Stimulated activated naive CD8-positive, alpha-beta T cell treated with anti-CD3 and anti-CD28 coated beads, Interleukin-15, amount 100 ng/mL, for 72 hours (primary cell): ENCODE measurements at places on chromosomes 16 and 17.

DNA sequence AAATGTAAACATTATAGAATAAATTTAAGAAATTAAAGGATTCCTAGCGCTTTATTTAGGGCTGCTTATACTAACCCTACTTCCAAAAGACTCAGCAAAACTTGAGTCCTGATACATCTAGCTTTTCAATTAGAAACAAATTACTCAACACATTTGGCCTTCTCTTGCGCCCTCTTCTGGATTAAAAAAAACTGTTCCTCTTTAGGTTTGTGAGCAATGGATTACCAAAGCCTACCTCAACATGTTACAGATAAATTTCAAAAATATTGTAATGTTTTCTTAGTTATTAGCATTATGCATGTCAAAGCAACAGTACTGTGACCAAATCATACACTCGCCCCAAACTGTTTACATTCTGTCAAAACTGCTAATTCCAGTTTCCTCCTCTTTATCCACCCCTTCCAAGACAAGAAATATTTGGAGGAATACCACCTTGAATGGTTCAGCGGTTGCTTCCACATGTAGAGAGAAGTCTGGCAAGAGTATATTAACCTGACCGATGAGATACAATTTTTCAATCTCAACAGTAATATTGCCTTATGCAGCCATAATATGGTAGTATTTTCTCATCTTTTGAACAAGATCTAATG lies 2.7 kb downstream of the NUFIP2 start:
- DNase-seq, result peak; percentile 23

GRCh38 chr16:526181-527014 lies 1.1 kb upstream of the CAPN15 start:
- peak; percentile 18 for DNase-seq

DNA sequence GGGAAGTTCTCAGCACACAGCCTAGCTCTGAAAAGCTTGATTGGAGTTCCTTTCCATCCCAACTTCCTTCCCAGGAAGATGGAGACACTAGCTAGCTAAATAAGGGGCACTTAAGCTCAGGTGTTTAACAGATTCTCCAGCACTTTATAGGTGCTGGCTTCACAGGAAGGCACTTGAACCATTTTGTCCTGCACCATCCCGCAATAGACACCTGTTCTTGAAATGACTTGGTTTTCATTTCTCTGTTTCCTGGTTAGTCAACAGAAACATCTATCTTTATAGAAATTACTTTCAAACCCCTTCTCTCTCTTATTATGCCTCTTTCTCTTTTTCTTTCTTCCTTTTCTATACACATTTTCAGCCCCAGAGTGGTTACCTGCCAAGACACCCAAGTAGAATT lies 409.9 kb upstream of the ZFHX3 start:
- DNase-seq, result no peak

DNA sequence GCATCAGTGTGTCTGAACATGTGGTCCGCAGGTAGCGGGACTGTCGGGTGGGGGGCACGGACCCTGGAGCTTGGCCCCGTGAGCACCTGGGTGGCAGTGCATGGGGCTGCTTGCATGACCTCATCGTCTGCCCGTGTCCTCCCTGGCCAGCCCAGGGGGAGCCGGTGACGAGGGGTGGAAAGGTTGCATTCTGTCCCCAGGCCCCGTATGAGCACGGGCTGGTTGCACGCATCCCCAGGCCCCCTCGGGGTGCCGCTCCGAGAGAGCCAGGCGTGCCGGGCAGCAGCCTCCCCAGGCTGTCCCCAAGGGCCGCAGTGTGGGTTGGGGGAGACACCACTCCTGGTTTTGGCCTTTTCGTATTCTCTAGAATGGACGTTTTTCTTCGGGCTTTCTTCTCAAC lies 29.9 kb downstream of the TSC2 start:
- DNase-seq, result no peak

GRCh38 chr16:31071861-31072260 lies 2.2 kb downstream of the ZNF668 start:
- DNase-seq, result no peak

GRCh38 chr17:62790564-62790986 lies 17.5 kb downstream of the MARCHF10 start:
- no peak for DNase-seq

DNA sequence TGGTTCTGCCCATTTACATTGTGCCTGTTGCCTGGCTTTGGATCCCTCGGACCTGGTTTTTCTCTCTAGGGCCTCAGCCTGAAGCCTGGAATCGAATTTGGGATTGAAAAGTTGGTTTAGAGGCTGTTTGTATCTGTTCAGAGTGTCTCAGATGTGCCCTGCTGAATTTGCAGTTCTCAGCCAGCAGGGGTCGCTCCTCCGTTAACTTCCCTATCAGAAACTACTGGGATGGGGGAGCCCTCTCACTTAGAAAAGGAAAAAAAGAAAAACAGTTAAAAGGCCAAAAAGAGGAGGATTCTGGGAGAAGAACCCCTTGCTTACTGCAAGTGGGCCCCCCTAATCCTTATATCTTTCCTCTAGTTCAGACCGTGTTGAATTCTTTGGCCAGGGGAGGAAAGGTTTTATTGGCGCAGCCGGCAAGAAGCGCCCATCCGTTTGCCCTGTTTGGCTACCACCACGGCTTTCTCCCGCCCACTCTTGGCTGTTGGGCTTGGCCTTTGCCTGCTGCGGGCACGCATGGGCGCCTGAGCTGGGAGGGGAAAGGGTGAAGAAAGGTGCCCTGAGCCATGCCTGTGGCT lies 8.7 kb downstream of the FZD2 start:
- no peak for DNase-seq

GRCh38 chr17:41020336-41020735 lies 6.7 kb downstream of the KRTAP1-5 start:
- DNase-seq, result no peak

DNA sequence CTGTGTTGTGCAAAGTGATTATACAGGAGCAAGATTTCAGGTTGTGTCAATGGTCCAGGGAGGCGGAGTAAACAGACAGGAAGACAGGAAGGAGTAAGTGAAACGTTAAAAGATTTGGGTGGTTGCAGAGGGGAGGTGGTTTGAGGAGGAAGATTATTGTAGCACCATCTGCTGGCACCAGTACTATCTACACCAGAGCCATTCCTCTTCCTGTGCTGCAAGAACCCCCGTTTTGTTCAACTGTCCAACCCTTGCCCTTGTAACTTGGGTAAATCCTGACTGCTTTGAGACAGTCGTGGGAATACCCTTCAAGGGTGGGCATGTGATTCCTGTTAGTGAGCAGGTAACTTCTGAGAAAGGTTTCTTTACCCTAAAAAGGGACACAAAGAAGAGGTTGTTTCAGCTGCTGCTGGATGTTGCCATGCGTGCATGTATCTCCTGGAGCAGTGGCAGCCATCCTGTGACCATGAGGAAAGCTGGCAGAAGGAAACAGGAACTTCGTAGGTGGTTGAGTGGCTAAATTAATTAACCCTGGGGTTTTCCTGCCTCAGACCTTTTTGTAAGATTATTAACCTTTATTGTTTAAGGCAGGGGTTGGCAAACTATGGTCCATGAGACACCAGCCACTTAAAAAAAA lies 124.1 kb downstream of the PRKCA start:
- DNase-seq, result peak; percentile 51

DNA sequence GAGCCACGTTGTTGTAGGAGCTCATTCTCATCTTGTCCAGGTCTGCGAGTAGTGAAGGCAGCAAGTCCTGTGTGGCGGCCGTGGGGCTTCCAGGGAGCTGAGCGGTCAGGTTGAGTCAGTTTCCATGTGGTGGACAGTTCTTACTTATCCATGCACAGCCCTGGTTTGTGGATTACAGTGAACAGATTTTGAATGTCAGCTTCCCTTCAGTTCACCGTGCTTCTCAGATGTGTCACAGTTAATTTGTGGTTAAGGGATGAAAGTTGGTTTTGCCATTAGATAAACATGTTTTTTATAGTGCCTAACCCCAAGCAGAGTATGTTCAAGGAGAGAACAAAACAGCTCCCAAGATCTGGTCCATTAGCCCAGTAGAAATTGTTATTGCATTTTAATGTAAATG lies 103.1 kb downstream of the RPTOR start:
- DNase-seq, result no peak

- DNase-seq, result no peak
These were observed 14.6 kb downstream of the ODF4 start for GRCh38 chr17:8354236-8354635.

GRCh38 chr17:61088556-61088955 lies 311.1 kb upstream of the TBX2 start:
- no peak for DNase-seq
